Spinal cord (tissue), 10 donors: ENCODE measurements at places on chromosomes 13 and 19.

DNA sequence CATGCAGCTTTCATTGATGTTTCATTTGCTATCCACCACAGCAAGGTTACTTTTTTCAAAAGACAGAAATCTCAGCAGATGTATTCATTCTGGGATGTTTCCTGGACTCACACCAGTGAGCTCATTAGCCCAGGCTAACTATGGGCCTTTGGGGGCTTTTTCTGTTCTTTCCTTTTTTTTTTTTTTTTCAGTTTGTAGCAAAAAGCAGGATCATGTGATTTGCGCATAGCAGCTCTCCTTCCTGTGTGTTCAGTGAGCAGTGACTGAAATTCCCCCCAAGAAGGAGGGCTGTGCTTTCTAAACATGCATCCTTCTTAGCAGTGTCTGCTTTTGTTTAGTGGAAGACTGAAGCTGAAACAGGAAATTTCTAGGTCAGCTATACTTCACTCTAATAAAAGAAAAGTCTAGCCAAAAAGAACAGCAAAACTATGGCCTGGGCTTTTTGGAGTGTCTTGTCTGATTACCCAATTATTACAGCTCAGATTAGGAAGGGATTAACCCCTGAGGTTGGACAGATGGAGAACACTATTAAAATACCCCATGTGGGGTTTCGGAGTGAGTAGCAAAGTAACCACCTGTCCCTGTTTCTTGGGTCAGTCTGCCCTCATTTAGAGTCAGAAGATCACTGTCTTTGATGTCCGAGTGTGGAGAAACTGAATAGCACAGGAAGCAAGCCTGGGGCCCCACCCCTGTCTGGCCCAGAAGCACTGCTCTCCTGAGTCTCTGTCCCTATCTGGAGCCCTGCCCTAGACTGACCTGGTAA lies 8.9 kb upstream of the AMER2 start:
- DNase-seq: peak; percentile 39

DNA sequence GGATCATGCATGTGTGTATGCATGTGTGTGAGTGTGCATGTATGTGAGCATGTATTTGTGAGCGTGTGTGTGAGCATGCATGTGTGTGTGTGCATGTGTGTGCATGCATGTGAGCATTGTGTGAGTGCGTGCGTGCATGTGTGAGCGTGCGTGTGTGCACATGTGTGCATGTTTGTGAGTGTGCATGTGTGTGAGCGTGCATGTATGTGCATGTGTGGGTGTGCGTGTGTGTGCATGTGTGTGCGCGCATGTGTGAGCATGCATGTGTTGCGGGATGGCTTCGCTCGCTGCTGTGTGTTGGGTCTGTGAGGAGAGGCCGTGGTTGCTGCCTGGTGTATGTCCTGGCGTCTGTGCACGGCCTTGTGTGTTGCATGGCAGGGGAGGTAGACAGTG lies 32.4 kb downstream of the PAK4 start:
- no peak for DNase-seq

DNA sequence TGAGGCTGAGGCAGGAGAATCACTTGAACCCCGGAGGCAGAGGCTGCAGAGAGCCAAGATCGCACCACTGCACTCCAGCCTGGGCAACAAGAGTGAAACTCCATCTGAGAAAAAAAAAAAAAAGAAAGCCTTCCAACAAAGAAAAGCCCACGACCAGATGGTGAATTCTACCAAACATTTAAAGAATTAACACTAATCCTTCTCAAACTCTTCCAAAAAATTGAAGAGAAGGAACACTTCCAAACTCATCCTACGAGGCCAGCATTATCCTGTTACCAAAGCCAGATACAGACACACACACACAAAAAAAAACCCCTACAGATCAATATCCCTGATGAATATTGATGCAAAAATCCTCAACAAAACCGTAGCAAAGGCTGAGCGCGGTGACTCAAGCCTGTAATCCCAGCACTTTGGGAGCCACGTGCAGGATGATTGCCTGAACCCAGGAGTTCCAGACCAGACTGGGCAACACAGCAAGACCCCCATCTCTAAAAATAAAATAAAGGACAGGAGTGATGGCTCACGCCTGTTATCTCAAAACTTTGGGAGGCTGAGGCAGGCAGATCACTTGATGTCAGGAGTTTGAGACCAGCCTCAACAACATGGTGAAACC lies 6.2 kb upstream of the EVI5L start:
- peak; percentile 66 for DNase-seq

- DNase-seq: no peak
Observed at GRCh38 chr13:97005625-97006262, 11.5 kb upstream of the OXGR1 start.

DNA sequence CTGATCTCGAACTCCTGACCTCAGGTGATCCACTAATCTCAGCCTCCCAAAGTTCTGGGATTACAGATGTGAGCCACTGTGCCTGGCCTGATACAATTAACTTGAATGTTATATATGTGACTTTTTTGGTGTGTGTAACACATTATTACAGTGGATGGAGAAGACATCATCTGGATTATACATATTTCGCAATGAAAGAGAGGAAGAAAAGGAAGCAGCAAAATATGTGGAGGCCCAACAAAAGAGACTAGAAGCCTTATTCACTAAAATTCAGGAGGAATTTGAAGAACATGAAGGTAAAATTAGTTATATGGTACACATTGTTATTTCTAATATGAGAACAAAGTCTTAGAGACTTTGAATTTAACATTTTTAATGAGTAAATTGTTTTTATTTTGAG lies 55.5 kb downstream of the BRCA2 start:
- no peak for DNase-seq

DNA sequence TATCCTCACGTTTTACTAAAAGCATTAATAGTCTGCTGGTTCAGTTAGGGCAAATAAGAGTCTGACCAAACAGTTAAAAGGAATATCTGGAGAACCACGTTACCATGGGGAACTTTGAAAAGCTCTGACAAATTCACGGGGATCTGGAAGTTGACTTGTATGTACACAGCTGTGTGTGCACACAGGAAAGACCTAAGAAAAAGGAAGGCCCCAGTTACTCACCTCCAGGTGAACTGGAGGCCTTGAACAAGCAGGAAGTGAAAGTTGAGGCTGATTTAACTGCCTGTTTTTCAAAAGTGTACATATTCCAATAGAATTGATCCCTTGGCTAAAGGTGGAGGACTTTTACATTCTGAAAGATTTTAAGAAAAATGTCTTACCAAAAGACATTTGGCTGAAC lies 1891.6 kb upstream of the PCDH20 start:
- no peak for DNase-seq

DNA sequence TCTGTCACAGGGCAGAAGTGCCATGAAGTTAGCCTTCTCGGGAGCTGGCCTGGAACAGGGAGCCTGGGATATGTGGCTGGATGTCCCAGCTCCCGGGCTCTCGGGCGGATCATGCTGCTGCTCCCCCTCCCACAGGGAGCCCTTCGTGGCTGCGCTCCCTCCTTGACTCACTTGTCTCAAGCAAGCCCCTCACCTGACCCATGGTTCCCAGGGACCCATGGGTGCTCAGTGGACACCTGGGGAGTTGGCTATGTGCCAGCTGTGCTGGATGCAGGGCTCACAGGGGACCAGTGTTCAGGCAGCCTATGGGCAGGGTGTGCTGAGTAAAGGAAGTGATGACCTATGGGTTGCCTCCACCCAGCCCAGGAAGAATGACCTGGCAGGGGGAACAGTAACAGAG lies 213.1 kb upstream of the SGCG start:
- no peak for DNase-seq

DNA sequence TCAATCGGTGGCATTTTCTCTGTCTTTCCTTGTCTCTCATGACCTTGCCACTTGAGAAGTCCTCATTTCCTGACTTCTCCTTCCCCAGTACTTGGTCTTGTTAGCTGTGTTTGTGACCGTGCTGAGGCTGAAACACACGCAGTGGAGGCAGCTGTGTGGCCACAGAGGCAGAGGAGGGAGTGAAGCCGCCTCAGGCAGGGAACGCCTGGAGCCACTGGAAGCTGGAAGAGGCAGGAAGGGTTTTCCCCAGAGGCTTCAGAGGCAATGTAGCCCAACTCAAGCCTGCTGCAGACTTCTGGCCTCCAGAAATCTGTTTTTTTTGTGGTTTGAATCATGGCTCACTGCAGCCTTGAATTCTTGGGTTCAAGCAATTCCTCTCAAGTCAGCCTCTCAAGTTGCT lies 29.2 kb upstream of the ARGLU1 start:
- DNase-seq: no peak

DNA sequence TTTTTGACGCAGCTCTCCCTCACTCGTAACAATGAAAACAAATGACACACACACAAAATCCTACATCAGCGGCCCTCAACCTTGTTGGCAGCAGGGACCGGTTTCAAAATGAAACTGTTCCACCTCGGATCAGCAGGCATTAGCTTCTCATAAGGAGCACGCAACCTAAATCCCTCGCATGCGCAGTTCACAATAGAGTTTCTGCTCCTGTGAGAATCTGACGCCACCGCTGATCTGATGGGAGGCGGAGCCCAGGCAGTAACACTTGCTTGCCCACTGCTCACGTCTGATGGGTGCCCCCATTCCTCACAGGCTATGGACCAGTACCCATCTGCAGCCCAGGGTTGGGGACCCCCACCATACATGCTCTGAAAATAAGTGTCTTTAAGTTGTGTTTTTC lies 43.4 kb downstream of the DHRS12 start:
- DNase-seq: peak; percentile 67

GRCh38 chr19:52115526-52116053 lies 20.0 kb upstream of the ZNF841 start:
- DNase-seq: no peak

DNA sequence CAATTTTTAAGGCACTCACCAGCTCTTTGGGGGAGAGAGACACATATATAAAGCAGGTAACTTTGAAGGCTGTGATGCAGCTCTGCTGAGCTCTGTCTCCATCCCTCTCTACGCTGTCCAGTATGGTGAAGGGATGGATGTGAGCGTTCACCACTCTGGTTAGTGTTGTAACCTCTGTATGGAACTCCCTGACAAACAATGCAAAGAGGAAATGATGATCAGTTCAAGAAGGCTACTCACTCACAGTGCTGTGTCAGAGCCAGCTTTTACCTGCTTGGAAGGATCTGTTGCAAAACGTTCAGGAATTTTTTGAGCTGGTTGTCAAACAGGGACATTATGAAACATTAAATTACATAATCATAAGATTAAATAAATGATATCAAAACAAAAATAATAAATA lies 90.8 kb upstream of the SLC10A2 start:
- no peak for DNase-seq

DNA sequence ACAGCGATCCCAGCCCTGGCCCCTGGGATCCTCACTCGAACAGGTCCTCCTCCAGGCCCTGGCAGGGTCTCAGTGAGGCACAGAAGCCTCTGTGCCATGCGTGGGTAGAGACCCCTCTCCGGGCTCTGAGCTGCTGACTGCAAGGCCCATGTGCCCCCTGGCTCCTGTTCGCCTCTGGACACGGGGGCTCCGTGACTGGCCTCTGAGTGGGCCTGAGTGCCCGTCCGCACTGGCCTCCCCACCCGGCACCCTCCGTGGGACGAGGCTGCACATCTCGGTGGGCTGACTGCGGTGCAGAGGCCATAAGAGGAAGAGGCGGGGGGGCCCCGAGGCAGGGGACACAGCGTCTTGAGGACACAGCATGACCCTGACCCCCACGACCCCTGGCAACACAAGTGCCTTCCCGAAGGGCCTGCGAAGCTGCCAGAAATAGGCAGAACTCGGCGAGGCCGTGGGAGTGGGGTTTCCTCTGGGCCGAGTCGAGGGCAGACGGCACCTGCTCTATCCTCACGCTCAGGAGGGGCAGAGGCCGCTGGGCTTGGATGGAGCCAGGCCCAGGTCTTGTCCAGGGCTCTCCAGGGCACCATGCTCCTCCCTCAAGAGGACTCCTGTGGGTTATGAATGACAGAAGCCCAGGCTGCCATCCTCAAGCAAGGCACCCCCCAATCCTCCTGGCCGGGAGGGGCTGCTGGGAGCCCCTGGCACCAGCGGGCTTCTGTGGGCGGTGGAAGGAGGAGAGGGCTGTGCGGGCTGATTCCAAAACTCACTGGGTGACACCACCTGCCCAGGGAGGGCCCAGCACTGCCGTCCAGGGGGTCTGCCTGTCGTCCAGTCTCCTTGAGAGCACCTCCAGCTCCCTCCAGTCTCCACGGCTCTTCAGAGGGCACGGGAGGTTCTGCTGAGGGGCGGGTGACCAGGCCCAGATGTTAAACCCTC lies 52.6 kb downstream of the RASA3 start:
- DNase-seq: no peak

DNA sequence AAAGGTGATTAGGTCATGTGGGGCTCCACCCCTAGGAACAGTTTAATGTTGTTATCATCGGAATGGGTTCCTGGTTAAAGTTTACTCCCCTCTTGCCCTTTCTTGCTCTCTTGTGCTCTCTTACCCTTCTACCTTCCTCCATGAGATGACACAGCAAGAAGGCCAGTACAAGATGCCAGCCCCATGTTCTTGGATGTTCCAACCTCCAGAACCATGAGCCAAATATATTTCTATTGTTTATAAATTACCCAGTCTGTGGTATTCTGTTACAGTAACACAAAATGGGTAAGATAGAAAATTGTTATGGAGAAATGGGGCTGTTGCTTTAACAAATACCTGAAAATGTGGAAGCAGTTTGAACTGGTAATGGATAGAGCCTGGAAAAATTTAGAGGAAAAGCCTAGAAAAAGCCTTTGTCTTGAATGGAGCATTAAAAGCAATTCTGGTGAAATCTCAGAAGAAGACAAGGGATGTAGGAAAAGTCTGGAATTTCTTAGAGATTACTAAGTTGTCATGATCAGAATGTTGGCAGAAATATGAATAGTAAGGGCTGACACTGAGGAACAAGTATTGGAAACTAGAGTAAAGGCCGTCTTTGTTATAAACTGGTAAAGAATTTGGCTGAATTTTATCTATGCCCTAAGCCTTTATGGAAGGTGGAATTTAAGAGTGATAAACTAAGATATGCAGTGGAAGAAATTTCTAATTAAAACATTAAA lies 53.5 kb upstream of the TSC22D1 start:
- DNase-seq: no peak

DNA sequence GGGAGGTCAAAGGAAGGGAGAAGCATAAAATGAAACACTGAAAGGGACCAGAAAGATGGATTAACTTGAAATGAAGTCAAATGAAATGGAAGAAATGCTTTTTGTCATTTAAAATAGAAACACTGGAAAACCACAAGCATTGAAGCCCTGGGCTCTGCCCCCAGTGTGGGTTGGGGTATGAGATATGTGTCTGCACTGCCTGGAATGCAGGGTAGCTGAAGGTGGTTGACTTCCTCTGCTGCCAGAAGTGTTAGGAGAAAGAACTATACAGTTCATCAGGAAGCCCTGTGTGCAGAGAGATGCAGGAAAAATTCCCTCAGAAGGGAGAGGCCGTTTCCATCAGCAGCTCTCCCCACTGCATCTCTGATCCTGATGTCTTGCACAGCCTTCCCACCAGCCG lies 69.2 kb downstream of the DHRS12 start:
- no peak for DNase-seq

GRCh38 chr13:72141855-72142519 lies 275.0 kb upstream of the DACH1 start:
- peak; percentile 73 for DNase-seq

- no peak for DNase-seq
Observed at GRCh38 chr13:107907065-107907805, 308.1 kb downstream of the LIG4 start.
